ENCODE measurements at places on chromosomes 5 and 9. TPM values are rescaled to one million over a fixed set of nuclear protein-coding genes. Genes with fewer than 3 reads are reported as not detected.

DNA sequence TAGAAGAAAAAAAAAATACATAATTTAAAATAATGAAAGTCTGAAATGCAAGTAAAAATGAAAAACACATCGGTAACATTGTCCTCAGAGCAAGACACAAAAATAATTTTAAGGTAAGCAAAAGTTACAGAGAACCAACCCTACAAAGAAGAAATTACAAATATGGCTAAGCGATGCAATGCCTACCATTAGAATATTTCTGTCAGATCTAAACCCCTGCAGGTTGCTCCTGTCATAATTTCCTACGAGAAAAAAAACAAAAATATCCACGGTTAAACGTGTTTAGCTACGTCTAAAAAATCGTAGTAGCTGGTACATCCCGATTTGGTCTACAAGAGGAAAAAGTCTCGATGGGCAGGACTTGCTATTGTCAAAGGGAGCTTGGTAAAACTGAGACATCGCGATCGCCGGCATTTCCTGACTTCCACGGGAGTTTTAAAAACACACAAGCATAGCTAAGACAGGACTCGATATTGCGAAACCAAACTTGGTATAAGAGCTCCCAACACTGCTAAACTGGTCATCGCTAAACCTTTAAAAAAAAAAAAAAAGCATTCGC lies 1.1 kb upstream of the ANXA2R start:
- H3K4me1 ChIP-seq = peaks cover 5% of the 10 kb centered on the region
- H3K27ac ChIP-seq = peak overlapping the region; percentile 96
- peak overlapping the region; percentile 66 for H3K4me3 ChIP-seq
- H3K36me3 ChIP-seq = peaks cover 2% of the 10 kb centered on the region
- no peak for DNase-seq

DNA sequence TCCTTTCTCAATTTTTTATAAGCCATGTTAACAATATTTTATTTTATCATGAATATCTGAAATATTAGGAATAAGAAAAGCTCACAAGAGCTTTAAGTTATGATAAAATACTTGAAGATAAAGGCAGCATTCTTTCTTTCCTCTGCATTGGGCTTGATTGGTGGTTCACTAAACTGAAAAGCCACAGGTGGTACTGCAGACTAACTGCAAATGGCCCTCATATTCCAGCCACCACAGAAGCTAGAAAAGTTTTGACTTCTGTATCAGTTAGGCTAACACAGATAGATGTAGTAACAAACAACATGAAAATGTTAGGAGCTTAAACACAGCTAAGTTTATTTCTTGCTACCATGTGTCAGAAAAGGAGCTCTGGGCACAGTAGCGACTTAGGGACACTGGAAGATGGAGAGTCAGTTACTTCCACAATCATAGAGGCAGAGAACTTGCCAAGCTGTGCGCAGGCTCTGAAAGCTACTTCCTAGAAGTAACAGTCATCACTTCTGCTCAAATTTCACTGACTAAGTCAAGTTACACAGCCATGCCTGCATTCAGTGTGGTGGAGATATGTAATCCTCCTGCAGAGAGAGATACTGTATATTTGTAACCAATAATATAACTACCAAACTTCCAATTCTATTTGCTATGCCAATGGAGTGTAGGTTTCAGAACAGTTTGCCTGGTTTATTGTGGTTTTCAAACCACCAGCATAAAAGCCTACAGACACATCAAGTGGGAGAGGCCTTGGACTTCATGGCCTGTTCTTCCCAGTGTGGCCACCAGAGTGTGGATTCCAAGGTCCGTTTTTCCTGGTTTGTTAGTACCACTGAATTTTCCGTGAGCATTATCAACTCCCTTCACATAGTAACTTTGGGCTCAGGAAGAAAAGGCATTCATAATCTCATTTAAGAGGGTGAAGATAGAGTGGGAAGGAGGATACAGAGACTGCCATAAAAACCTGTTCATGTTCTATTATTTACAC lies 268.3 kb downstream of the PJA2 start:
- H3K27ac ChIP-seq = no peak overlapping the region
- peaks cover 3% of the 10 kb centered on the region for H3K4me1 ChIP-seq
- no peaks in the 10 kb centered on the region for H3K27me3 ChIP-seq
- no peaks in the 10 kb centered on the region for H3K36me3 ChIP-seq
- peak; percentile 25 for DNase-seq

- no peaks in the 10 kb centered on the region for H3K27me3 ChIP-seq
- no peak overlapping the region for H3K27ac ChIP-seq
- DNase-seq = peak; percentile 57
- no peaks in the 10 kb centered on the region for H3K36me3 ChIP-seq
- H3K4me1 ChIP-seq = peaks cover 10% of the 10 kb centered on the region
- H3K4me3 ChIP-seq = no peak overlapping the region
Measured at GRCh38 chr5:107389130-107389774, 281.5 kb downstream of the EFNA5 start.

DNA sequence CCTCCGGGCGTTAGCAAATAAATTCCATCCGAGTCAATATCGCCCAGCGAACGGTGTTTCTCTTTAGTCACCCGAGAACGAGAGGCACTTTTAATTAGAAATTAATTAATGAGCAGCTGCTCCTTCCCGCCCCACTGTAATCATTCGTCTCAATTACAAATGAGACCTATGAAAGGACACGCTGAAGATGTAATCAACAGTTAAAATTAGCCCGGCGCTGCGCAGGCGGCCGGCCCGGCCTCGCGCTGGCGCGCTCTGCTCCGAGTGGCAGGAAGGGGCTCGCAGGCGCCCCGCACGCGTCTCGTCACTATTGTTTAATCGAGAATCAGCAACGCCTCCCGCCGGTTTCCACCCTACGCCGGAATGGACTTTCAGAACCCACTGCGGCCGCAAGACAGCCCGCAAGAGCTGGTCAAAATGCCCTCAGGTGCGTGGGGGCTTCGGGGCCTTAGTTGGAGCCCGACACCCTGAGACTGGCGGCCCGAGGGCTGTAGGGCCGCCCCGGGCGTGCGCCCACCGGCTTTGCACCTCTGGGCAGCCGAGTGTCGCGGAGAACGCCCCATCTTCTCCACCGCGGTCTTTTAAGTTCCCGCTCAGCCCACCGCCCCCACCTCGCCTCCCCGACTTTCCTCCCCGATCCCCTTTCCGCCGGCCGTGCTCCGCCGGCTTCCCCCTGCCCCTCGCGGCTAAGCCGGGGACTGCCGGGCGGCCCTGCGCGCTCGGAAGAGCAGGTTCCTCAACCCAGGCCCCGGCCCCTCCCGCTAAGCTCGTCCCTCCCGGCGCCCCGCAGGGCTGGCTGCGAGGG lies 597 bp upstream of the IRX4 start:
- no peak overlapping the region for H3K27ac ChIP-seq
- no peaks in the 10 kb centered on the region for H3K36me3 ChIP-seq
- no peaks in the 10 kb centered on the region for H3K4me1 ChIP-seq
- H3K4me3 ChIP-seq = no peak overlapping the region

DNA sequence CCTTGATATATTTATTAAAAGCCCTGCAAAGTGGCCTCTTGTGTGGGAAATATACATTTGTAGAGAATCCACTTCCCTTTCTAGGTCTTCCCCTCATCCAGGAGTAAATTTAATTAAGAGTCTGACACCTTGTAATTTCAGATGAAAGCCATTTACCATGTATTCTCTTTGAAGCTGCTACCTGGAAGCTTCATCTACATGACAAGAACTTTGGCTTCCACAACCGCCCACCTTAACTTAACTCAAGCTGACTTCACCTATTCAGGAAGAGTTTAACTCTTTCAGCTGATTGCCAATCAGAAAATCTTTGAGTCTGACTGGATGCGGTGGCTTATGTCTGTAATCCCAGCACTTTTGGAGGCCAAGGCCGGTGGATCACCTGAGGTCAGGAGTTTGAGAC lies 899.9 kb downstream of the TAF11L14 start:
- no peaks in the 10 kb centered on the region for H3K27me3 ChIP-seq
- no peak overlapping the region for H3K27ac ChIP-seq
- no peak for DNase-seq
- no peak overlapping the region for H3K4me3 ChIP-seq
- H3K4me1 ChIP-seq = no peaks in the 10 kb centered on the region

TMOD1 gene
- polyA plus RNA-seq = 3.6 TPM

DNA sequence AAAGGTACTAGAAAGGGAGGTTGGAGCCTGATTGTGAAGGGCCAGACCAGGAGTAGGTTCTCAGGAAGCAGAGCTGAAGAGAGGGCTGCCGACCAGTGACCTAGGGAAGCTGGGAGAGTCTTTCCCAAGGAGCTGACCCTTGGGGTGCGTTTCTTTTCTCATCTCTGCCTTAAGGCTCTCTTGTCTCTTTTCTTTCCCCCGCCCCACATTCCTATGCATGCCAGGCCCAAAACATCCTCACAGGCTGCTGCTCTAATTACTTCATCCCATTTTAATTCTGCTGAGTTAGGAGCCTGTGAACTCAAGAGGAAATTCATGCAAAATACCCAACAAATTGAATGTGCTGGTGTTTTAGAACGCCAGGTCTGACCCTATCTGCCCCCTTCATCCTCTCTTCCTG lies 46.9 kb upstream of the HSPA9 start:
- no peaks in the 10 kb centered on the region for H3K36me3 ChIP-seq
- H3K4me1 ChIP-seq = no peaks in the 10 kb centered on the region
- H3K4me3 ChIP-seq = no peak overlapping the region
- no peak for DNase-seq
- H3K27ac ChIP-seq = no peak overlapping the region

- no peaks in the 10 kb centered on the region for H3K36me3 ChIP-seq
- H3K4me1 ChIP-seq = peaks cover 42% of the 10 kb centered on the region
- H3K27ac ChIP-seq = peak overlapping the region; percentile 76
- H3K27me3 ChIP-seq = no peaks in the 10 kb centered on the region
- peak; percentile 54 for DNase-seq
- no peak overlapping the region for H3K4me3 ChIP-seq
Measured at GRCh38 chr5:172413601-172414171, 40.6 kb downstream of the SH3PXD2B start.

DNA sequence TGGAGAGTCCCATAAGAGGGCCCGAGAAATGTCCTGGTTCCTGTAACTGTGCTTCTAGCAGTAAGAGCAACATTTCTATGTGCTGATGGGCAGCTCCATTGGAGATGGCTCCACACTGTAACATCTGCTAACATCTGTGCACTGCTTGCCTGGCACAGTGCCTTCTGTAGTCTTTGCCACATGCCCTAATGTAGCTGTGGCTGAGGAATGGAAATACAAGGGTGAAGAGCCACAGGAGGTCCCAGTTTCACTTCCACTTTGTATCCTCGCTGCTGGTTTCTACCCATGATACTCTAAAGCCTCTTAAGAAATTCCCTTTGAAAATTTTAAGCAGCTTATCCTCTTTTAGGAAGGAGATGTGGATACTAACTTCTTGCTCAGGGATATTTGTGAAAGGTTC lies 97.4 kb downstream of the HOMER1 start:
- no peaks in the 10 kb centered on the region for H3K27me3 ChIP-seq
- H3K4me3 ChIP-seq = no peak overlapping the region
- H3K4me1 ChIP-seq = no peaks in the 10 kb centered on the region
- no peak for DNase-seq
- H3K27ac ChIP-seq = no peak overlapping the region
- no peaks in the 10 kb centered on the region for H3K36me3 ChIP-seq

DNA sequence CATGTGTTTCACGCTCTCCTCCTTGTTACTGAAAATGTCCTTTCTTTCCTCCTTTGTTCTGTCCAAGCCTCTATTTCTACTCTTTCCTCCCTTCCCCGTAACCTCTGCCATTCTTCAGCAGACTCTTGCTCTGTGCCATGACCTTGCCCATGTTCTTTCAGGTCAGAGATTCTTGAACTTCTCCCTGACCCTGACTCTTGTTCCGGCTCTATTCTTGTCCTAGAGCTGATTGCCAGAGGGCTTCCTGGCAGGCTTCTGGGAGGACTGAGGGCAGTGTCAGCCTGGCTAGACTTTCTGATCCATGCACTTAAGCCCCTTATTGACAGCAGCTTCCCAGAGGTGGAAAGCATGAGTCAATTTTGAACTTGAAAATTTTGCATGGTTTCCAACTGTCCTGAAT lies 174.2 kb downstream of the TMEM161B start:
- H3K4me1 ChIP-seq = no peaks in the 10 kb centered on the region
- H3K36me3 ChIP-seq = no peaks in the 10 kb centered on the region
- H3K4me3 ChIP-seq = no peak overlapping the region
- no peak for DNase-seq
- no peaks in the 10 kb centered on the region for H3K27me3 ChIP-seq

NMUR2 gene
- polyA plus RNA-seq = not detected

DNA sequence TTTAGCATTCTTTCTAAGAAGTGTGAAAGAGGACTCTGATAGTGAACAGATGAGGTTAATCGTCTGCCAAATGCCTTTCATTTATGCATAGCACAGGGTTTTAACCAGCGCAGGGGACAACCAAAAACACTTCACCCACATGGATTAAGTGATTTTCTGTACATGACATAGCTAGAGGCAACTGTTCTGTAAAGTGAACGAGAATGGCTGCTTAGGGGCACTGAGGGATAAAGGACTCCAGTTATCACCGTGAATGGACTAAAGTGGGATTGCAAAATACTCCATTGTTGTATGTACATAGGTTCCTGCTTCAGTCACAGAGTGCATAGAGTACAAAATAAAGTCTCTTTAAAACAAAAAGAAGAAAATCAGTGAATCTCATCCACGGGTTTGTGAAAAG lies 456.8 kb downstream of the DMAC1 start:
- DNase-seq = no peak
- H3K4me3 ChIP-seq = no peak overlapping the region
- no peaks in the 10 kb centered on the region for H3K4me1 ChIP-seq
- H3K36me3 ChIP-seq = no peaks in the 10 kb centered on the region

DNA sequence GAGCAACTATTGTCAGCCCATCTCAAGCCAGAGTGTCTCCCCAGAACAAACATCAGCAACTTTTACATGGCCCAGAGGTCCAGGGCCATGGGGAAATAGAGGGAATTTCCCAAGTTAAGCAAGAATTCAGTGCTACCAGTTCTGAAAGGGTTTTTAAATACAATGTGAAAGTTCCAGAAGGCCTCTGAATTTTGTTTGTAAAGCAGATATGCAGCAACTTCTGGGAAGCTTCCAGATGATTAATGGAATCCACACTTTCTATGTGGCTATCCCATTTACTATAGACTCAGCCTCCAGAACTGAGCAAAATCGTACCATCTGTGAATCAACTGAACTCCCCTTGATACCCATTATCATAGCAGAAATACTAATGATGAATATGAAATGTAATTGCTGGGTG lies 93.8 kb downstream of the FEM1C start:
- no peaks in the 10 kb centered on the region for H3K27me3 ChIP-seq
- peak; percentile 87 for DNase-seq
- H3K36me3 ChIP-seq = no peaks in the 10 kb centered on the region
- H3K4me1 ChIP-seq = peaks cover 15% of the 10 kb centered on the region

DNA sequence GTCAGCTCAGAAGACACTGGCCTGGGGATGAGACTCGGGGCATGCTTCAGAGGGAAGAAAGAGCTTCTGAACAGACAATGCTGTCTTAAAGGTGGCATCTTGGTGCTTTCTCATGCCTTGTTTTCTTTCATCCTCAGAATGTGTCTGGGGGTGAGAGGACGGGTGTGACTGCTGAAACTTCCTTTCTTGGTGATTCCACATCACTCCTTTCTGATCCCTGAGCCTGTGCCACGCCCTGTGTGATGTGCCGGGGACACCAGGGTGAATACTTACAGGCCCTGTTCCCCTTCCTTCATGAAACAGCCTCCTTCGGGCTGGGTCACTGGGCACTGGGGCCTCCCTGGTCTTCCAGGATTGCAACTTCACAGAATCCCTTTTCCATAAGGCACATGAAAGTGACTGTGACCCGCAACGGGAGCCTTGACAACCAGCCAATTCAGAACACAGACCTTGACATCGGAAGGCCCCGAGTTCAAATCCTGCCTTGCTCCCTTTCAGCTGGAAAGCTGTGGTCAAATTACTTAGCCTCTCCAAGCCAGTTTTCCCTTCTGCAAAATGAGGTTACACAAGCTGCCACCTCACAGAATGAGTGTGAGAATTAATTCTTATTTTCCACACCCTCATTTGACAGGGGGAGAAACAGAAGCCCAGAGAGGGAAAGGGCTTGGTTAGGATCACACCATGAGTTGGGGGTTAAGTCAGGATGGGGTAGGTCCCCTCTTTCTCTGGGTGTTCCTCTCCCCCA lies 44.1 kb upstream of the IL17B start:
- DNase-seq = peak; percentile 65
- peak overlapping the region; percentile 92 for H3K27ac ChIP-seq
- peaks cover 31% of the 10 kb centered on the region for H3K36me3 ChIP-seq
- H3K4me1 ChIP-seq = peaks cover 68% of the 10 kb centered on the region

AUH gene
- 11.3 TPM for polyA plus RNA-seq

Measured in fibroblast of lung (primary cell).